Naive thymus-derived CD4-positive, alpha-beta T cell (primary cell): ENCODE measurements at places on chromosomes 11 and 22.
A peak's percentile ranks its signal among the peaks of the same experiment; 100 is the strongest.

DNA sequence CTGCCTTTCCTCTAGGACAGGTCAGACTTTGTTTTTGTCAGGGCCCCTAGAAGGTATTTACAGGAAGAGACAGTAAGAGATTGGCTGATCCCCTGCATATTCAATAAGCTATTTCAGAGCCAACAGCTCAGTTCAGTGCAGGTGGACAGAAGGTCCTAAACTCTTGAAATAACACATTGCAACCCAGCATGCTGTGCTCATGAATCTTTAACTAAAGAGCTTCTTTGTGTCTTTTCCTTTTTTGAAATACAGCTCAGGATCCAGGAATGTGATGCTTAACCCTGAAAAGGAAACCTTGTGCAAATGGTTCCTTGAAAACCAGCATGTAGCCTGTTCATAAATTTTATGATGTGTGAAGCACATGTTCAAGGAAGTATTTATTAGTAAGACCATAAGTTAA is 43.9 kb downstream of the BBOX1 start:
- DNase-seq, result no peak

DNA sequence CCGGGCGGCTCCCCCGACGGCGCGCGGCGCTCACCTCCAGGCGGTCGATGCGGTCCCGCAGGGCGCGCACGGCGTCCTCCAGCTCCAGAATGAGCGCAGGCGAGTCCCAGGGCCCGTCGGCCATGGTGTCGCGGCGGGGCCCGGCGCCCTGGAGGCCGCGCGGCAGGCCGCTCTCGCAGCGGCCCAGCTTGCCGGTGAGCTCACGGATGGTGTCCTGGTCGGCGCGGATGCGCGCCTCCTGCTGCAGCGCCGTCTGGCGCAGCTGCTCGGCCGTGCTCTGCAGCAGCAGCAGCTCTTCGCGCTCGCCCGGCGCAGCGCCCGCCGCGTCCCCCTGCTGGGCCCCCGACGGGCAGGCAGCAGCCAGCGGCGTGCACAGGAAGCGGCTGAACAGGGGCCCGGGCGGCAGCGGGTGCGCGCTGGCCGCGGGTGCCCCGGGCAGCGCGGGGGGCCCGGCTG is 599 bp downstream of the NPTXR start:
- peak; percentile 65 for DNase-seq

GRCh38 chr11:62676698-62677097 is 2.2 kb downstream of the UBXN1 start:
- DNase-seq, result no peak

GRCh38 chr22:50581950-50582492 is 628 bp downstream of the CHKB start:
- no peak for DNase-seq

DNA sequence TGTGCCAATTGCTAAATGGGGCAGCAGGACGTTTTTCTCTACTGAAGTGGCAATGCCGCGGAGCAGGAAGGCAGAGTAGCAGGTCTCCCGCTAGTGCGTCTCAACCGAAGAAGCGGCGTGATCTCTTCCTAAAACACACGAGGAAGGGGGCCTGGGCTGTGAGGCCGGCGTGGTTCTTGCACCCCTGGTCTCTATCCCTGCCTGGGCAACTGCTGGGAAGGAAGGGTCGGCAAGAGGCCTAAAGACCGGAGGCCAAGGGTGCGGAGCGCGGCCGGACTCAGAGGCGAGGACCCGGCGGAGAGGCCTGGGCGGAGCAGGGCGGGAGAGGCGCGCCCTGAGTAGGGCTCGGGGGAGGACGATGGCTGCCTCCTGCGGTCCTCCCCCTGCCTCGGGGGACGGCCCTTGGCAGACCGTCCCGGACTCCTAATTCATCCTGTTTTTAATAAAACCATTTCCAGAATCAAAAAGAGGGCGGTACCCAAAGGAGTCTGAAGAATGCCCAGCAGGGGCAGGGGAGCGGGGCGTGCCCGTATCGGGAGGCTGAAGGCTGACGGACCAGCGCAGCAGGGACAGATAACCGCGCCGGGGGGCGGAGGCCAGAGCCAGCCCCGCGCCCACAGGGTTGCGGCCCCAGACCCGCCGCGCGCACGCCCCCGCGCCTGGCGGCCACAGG is 572 bp upstream of the APLP2 start:
- DNase-seq, result peak; percentile 51

GRCh38 chr11:7869467-7869866 is 61.6 kb downstream of the OR10A6 start:
- no peak for DNase-seq

DNA sequence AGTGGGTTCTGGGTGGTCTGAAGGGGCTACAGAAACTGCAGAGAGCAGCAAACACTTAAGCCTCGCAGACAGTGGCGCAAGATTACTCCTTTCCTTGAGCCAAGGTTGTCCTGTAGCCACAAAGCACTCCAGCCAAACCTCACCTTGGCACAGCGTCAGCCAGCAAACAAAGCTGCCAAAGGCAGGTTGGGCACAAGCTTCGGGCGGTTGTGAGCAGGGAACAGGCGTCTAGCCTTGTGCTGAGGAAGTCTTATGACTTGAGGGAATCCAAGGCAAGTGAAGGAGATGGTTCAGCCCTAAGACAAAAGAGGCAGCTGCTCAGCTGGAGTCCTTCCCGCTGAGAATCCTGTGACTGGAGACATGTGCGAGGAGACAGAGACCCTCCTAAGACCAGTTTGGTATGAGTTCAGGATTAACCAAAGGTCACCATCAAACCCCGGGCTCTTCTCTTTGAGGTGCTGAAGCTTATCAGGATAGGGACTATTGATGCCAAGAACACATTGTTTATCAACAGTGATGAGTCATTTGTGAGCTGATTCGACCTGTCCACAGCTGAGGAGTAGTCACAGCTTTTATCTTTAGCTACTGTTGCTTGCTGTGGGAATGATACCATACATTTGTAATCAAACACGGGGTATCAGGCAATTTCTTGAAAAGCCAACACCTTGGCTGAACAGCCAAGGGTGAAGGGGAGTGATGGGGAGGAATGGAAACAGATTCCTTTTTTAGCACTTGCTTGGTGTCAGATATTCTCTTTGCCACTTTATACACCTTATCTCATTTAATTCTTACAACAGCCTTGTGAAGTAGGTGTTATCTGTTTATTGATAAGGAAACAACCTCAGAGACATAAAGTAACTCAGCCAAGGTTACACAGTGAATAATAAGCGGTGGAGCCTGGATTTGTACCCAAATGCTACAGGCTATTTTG is 4.6 kb downstream of the ADM start:
- no peak for DNase-seq
